Foreskin keratinocyte (primary cell): ENCODE measurements at places on chromosomes 6 and 20. TPM values are rescaled to one million over a fixed set of nuclear protein-coding genes. Genes with fewer than 3 reads are reported as not detected.

Gene TLDC2
- polyA plus RNA-seq, result 0.09 TPM in 1 of 2 replicates, not detected in the other

DNA sequence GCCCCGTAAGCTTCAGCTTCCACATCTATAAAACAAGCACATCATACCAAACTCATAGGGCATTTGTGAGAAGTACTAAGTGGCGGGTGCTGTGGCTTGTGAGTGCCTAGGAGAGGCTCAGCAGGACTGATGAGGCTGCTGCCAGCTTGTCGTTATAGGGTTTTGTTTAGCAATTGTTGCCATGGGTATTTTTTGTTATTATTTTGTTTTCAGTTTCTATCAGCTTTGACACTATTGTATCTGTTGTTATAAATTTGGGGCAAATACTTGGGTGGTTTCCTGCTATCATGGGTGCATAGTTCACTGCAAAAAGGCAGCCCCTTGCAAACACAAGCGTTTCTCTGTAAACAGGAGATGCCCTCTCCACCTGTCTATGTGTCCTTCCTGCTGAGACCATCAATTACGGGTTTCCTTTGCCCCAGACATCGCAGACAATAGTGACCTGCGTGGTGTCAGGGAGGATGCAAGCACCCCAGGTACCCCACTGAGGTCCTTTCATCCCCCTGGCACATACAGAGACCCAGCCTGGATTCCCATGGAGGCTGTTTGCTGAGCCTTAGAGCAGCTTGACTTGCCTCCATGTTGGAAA is 3.1 kb upstream of the CCDC167 start:
- no peak for DNase-seq

Gene CCM2L
- polyA plus RNA-seq, result not detected in 2 replicates

GRCh38 chr20:48861444-48861843 is 33.6 kb upstream of the PREX1 start:
- DNase-seq, result no peak

DNA sequence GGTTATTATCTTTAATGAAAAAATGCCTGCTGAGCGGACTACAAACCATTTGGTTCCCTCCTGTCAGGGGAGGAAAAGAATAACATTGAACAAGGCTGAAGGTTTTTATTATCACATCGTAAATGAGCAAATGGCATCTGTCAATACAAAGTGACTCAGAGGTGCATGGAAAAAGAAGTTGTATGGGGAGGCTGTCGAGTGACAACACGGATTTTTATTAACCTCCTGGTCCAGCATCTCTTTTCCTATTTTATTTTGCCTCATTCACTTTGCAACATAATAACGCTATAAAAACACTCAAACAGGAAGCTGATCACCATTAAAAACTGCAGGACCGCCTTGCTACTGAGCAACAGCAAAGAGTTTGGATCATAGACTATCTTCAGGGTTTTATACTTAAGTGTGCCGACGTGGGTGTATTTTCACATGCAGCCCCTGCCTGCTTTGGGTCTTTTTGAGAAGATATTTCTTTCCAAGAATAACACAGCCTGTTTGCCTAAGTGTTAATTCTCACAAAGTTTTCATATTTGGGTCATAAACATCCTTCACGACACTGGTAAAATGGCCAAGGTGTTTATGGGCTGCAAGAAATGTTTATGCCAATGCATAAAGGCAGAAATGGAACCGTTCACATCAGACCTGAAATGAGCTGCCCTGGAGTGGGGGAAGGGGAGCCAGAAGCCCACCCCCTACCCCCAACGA is 132.1 kb upstream of the SALL4 start:
- no peak for DNase-seq

Gene ETV7
- 1.3 and 1.5 TPM in 2 replicates for polyA plus RNA-seq

DNA sequence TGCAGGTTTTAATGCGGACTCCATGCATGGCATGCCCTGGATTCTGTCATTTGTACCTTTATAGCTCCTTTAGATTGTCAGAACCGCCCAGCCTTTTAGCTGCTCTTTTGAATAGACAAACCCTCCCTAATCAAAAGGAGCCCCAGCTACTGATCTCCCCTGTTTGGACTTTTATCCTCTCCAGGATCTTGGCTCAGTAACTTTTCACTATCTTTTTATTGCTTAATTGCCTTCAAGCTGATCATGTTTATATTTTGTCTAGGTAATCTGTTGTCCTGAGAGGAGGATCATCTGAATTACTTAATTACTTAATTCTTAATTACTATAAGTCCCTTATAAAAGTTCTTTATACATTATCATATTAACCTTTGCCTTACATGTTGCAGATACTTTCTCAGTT is 93.2 kb downstream of the HIVEP1 start:
- DNase-seq, result no peak

Gene HLA-DOA
- not detected in 2 replicates for polyA plus RNA-seq

DNA sequence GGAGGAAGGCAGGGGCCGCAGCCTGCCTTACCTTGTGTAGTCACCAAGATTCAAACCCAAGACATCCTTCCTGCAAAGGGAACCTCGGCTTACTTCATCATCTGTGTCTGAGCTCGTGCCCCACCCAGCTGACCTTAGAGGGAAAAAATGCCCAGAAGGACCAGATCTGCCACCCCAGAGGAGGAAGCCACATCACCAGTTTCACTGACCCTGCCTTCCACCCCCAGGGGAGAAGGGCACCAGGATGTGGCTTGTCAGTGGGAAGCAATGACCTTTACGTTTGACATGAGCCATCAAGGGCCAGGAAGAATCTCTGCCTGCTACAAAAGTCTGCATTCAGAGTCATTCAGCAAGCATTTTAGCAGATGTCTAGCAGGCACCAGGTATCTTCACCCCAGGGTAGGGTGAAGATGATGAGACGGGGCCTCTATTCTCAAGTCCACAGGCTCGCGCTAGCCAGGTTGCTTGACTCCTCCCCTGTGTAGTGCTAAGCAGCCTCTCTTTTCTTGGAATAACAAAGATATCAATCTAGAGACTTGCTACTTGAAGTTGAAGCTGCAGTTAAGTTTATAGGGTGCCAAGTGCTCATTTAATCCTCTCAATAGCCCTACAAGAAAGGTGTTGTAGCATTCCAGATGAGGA is 28.1 kb downstream of the HM13 start:
- DNase-seq, result no peak

- DNase-seq, result no peak
These were observed 29.5 kb upstream of the LYRM2 start for GRCh38 chr6:89667872-89668556.

Gene DEK
- 58.0 and 78.7 TPM in 2 replicates for polyA plus RNA-seq

DNA sequence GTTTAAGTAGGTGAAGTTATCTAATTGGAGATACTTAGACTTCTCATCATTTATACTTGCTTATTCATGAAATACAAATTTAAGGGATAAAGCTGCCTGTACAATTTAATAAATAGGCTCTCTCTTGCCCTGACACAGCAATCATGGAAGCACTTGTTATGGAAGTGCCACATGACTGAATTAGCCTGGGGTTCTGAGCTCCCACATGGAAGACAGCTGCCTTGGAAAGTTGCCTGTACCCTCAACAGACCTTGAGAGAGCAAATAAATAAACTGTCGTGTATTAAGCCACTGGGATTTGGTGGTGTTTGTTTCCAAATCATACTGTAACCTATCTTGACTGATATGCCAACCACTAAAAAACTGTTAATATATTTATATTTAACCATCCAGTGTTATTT is 87.0 kb upstream of the RSPO3 start:
- no peak for DNase-seq

GRCh38 chr6:88636871-88637270 is 326.5 kb downstream of the RNGTT start:
- DNase-seq, result no peak

DNA sequence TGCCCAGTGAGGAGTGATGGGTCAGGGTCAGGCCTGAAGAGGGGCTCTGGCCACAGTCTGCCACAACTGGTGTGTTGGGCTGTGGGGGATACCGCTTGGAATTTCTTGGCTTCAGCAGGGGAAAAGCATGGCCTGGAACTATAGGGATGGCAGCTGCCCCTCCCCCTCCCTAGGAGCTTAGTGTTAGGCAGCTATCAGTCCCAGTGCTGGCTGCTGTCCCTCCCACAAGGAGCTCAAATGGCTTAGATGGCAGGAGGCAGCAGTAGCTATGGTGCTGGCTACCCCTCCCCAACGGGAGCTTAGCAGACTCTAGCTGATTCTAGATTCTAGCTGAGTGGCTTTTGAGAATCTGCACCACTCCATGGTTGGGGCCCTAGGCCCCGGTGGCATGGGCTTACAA is 414.5 kb upstream of the HSF2 start:
- no peak for DNase-seq

DNA sequence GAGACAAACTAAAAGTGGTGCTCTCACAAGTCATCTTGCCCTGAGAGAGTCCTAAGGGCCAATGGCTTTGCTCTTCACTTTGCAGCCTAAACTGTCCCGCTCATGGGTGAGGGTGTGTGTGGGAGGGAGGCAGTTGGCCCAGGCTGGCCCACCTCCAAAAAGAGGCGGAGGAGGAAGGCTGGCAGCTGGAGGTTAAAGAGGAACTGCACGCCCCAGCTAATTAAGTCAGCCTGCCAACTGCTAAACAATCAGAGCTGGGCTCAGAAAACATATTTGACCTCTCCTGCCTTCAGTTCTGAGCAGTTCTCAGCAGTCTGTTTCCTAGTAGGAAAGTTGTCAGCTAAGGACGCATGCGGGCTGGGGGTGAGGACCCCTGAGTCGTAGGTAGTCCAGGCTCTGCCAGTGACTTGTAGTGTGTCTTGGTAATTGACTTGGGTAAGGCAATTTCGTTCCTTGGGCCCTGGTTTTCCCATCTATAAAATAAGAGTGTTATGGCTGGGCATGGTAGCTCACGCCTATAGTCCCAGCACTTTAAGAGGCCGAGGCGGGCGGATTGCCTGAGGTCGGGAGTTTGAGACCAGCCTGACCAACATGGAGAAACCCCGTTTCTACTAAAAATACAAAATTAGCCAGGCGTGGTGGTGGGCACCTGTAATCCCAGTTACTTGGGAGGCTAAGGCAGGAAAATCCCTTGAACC is 17.0 kb downstream of the GSS start:
- DNase-seq, result no peak

Gene TMEM74B
- polyA plus RNA-seq, result 0.17 and 0.22 TPM in 2 replicates

- DNase-seq, result no peak
These were observed 39.7 kb downstream of the ZMYND8 start for GRCh38 chr20:47316776-47317126.

Gene SYNDIG1
- polyA plus RNA-seq, result not detected in 2 replicates

DNA sequence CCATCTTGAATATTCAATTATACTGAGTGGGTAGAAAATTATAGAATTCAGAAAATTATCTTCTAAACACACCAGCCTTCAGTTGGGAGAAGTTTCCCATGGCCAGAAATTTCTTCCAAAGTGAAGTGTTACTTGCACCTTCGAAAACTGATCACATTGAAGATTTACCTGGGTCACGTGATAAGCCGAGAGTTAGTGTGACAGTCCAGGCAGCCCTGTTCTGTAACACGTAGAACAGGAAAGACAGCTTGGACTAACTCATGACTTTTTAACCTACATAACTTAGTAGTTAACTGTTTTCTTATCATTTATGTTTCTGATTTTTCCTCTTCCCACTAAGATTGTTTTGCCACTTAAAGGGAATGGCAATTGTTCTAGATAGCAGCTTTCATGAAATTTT is 118.3 kb upstream of the MTHFD1L start:
- DNase-seq, result no peak

Gene CRYBG1
- 19.2 and 21.0 TPM in 2 replicates for polyA plus RNA-seq

Gene GPR63
- 0.64 and 0.91 TPM in 2 replicates for polyA plus RNA-seq

DNA sequence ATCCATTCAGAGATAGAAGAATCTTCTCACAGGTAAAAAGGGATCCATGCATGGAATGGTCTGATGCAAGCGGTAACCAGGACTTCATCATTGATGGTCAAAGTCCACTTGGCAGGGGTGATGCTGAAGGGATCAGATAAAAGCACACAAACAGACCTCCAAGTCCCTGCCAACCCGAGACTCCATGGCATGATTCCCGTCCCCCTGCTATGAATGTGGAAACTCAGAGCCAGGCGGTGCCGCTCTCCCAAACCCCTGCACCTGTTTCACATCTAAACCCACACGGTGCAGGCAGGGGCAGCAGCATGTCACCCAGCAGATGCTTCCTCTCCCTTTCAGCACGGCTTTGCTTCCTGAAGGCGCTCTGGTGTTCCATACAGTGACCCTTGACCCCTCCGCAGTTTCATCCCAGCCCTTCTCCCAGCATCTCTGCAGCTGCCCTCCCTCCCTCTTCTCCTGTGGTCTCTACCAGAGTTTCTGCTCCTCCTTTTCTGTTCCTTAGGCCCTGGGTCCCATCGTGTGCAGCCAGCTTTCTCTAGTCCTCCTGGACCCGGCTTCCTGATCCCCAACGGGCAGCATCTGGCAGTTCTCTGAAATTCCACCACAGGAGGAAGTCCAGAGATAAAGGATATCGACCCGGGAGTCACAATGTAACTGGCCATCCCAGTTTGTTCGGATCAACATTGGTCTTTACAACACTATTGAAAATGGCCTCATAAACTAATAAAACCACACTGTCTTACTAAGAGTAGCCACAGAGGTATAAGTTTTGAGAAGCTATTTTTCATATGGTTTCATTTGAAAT is 235.0 kb downstream of the TTLL2 start:
- no peak for DNase-seq

- no peak for DNase-seq
These were observed 25.3 kb downstream of the PGM3 start for GRCh38 chr6:83167726-83168278.

DNA sequence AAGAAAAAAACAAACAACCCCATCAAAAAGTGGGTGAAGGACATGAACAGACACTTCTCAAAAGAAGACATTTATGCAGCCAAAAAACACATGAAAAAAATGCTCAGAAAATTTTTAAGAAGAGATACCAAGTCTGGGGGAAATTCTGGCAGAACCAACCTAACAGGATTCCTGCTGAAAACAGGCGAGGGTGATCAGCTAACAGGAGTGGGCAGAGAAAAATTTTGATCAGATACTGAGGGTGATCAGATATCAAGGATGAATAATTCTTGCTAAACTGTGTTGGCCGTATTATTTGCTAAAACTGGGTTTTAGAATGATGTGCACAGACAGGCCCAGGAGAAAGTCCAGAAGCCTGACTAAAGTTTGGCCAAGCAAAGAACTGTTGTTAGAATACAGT is 557.3 kb downstream of the CD109 start:
- no peak for DNase-seq
